Progenitor cell of endocrine pancreas (in vitro differentiated cells): ENCODE measurements at places on chromosomes 5 and 9.

- no peaks in the 10 kb centered on the region for H3K36me3 ChIP-seq
- no peak overlapping the region for H3K4me3 ChIP-seq
- no peaks in the 10 kb centered on the region for H3K27me3 ChIP-seq
- no peak for DNase-seq
Observed at GRCh38 chr9:95283673-95284072, 33.8 kb downstream of the FANCC start.

- H3K4me1 ChIP-seq: peaks cover 2% of the 10 kb centered on the region
- no peak for DNase-seq
- no peak overlapping the region for H3K27ac ChIP-seq
- no peak overlapping the region for H3K4me3 ChIP-seq
Observed at GRCh38 chr5:76813982-76814562, 4.8 kb upstream of the F2RL1 start.

GRCh38 chr9:36862206-36863145, 171.6 kb downstream of the PAX5 start:
- H3K27ac ChIP-seq: no peak overlapping the region
- H3K4me1 ChIP-seq: peaks cover 28% of the 10 kb centered on the region
- DNase-seq: peak; percentile 39
- H3K36me3 ChIP-seq: no peaks in the 10 kb centered on the region
- H3K27me3 ChIP-seq: peaks cover 72% of the 10 kb centered on the region

DNA sequence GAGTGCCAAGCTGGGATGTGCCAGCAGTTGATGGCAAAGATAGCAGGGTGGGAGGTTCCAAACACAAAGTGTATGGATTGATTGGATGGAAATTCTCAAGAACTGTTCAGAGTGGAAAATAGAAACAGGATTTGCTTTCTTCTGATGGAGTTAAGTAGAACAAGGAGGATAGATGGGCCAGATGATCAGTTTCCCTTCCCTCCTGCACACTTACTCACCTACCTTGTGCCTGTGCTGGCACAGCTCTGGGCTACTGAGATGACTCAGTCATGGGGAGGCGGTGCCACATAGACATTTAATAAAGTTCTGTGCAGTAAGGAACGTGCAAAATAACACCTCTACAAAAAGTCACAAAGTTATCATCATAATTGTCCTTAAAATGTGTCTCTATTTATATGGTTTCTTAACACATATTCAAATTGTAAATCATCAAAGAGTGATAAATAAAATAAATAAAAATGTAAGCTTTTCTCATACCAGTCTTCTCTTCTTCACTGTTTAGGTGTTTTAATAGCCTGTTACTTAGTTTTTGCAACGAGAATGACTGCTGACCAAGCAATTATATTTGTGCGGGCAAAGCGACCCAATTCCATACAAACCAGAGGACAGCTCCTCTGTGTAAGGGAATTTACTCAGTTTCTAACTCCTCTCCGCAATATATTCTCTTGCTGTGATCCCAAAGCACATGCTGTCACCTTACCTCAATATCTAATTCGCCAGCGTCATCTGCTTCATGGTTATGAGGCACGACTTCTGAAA, 12.7 kb downstream of the PTPDC1 start:
- no peak overlapping the region for H3K4me3 ChIP-seq
- peaks cover 6% of the 10 kb centered on the region for H3K36me3 ChIP-seq
- no peaks in the 10 kb centered on the region for H3K27me3 ChIP-seq
- no peak overlapping the region for H3K27ac ChIP-seq
- no peaks in the 10 kb centered on the region for H3K4me1 ChIP-seq
- no peak for DNase-seq

- no peak overlapping the region for H3K27ac ChIP-seq
- no peak overlapping the region for H3K4me3 ChIP-seq
- no peak for DNase-seq
- peaks cover 14% of the 10 kb centered on the region for H3K27me3 ChIP-seq
- H3K4me1 ChIP-seq: peaks cover 2% of the 10 kb centered on the region
- H3K36me3 ChIP-seq: no peaks in the 10 kb centered on the region
Observed at GRCh38 chr9:86202338-86202882, 57.0 kb downstream of the C9orf153 start.

- no peak overlapping the region for H3K27ac ChIP-seq
- no peak for DNase-seq
- no peak overlapping the region for H3K4me3 ChIP-seq
- H3K4me1 ChIP-seq: peaks cover 15% of the 10 kb centered on the region
- no peaks in the 10 kb centered on the region for H3K36me3 ChIP-seq
Observed at GRCh38 chr9:109129470-109130197, 9.9 kb upstream of the TMEM245 start.

GRCh38 chr5:41763574-41763973, 106.7 kb downstream of the OXCT1 start:
- peaks cover 2% of the 10 kb centered on the region for H3K4me1 ChIP-seq
- no peaks in the 10 kb centered on the region for H3K27me3 ChIP-seq
- H3K4me3 ChIP-seq: no peak overlapping the region
- no peak for DNase-seq
- peaks cover 2% of the 10 kb centered on the region for H3K36me3 ChIP-seq
- H3K27ac ChIP-seq: no peak overlapping the region

DNA sequence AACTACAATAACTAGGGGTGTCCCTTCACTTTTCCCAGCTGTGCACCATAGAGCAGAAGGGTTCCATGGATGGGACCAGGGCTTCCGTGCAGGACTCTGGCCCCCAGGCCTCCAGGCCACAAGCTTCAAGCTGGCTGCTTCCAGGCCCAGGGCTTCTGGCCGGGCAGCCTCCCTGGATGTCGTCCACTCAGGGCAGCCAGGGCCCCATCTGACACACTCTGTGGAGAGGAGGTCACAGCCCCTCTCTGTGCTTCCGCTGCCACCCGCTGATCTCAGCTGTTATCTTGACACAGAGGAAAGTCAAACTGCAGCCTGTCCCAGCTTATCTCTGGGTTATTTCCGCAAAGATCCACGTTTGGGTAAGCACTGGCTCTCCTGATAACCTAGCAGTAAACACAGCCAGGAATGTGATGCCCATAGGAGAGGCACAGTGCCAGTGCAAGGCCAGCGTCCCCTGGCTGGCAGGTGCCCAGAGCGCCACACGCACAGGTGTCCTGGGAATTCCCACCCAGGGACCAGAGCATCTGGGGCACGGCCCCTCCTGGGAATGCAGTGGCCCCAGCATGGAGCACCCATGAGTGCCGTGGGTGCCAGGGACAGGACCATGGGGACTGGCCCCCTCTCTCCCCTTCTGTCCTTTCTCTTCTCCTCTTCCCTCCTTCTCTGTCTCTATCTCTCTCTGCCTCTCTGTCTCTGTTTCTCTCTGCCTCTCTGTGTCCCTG, 15.6 kb upstream of the SLC6A19 start:
- peak overlapping the region; percentile 91 for H3K27ac ChIP-seq
- no peaks in the 10 kb centered on the region for H3K27me3 ChIP-seq
- no peak for DNase-seq
- H3K36me3 ChIP-seq: no peaks in the 10 kb centered on the region

GRCh38 chr5:1343931-1344901, 683 bp downstream of the CLPTM1L start:
- H3K27me3 ChIP-seq: no peaks in the 10 kb centered on the region
- peaks cover 14% of the 10 kb centered on the region for H3K4me1 ChIP-seq
- peak overlapping the region; percentile 79 for H3K27ac ChIP-seq
- no peak for DNase-seq
- H3K4me3 ChIP-seq: peak overlapping the region; percentile 78
- peaks cover 13% of the 10 kb centered on the region for H3K36me3 ChIP-seq

DNA sequence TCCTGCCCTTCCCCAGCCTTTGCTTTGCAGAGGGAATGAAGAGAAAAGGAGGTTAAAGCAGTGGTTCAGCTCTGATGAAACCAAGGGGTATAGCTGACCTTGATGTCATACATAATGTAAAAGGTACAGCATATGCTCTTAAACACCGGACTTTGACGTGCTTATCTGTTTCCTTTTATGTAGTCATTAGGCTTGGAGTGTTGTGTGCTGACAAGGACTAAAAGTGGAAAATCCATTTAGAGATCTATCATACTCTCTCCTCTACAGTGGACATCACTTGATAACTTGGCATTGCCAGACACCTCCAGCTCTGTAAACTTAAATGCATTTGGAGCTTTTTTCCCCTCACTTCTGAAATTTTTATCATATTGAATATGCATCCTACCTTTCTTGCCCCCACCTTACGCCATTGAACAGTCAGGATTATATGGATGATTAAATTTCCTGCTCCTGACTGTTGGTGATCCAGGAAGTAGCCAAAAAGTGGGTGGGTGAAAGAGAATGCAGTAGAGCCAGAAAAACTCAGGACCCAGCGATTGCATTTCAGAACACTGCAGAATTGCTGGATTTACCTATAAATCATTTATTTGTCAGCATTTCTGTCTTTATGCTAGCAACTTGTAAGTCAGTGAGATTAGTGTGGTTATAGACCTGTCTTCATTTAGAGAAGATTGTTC, 4.1 kb downstream of the TNFAIP8 start:
- peaks cover 25% of the 10 kb centered on the region for H3K4me1 ChIP-seq
- H3K27ac ChIP-seq: no peak overlapping the region
- no peak for DNase-seq
- H3K27me3 ChIP-seq: peaks cover 29% of the 10 kb centered on the region

DNA sequence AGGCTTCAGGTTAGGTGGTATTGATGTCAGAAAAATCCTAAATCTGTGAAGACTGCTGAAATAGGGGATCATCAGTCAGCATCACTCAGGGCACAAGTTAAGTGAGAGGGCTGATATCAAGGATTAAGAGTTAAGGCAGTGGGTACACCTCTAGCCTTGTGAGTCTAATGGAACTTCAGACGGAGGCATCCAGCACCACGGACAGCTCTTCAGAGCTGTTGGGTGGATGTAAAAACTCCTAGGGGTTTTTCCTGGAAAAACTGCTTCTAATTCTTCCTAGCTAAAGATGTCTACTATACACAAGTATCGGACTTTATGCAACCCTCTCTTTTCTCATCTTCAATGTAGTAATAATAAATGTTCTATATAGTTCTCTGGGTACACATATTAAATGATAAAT, 165.9 kb downstream of the SH3GL2 start:
- H3K27me3 ChIP-seq: peaks cover 3% of the 10 kb centered on the region
- H3K36me3 ChIP-seq: no peaks in the 10 kb centered on the region
- H3K4me1 ChIP-seq: no peaks in the 10 kb centered on the region
- no peak overlapping the region for H3K27ac ChIP-seq
- DNase-seq: peak; percentile 26

GRCh38 chr5:174559141-174559540, 165.2 kb upstream of the MSX2 start:
- H3K27ac ChIP-seq: no peak overlapping the region
- no peaks in the 10 kb centered on the region for H3K36me3 ChIP-seq
- H3K4me3 ChIP-seq: no peak overlapping the region
- H3K27me3 ChIP-seq: peaks cover 27% of the 10 kb centered on the region

DNA sequence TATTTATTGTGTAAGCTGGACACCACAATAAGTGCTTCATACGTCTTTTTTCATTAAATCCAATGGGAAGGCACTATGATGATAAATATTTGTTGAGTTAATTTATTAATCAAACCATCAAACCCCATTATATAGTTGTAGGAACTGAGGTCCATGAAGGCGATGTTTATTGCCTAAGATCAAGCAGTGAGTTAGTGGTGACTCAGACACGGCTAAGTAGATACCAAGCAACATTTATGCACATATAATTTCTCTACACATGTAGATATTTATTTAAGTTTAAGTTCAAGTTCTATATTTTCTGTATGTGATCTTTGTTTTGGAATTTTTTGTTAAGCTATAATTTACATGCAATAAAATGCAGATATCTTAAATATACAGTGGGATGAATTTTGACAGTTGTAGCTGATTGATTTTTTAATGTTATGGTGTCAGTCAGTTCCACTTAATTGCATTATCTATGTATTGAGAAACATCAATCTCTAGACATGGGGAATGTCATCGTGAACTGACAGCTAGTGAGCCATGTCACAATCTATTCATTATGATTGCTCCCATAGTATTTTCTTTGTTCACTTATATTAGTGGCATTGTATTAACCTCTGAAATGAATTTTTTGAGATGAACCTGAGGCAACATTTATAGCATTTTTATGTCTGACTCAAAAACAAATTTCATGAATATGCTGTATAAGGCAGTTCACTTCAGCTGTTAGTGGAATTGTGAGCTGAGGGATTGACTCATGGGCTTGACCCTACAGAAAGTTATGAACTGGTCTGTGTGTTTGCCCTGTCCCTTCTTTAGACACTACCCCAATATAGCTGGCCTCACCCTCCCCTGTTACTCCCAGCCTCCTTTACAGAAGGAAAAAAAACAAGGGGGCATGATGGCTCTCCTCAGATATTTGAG, 11.9 kb upstream of the GARNL3 start:
- H3K27ac ChIP-seq: no peak overlapping the region
- H3K4me3 ChIP-seq: no peak overlapping the region
- H3K27me3 ChIP-seq: peaks cover 4% of the 10 kb centered on the region
- DNase-seq: no peak
- H3K36me3 ChIP-seq: peaks cover 5% of the 10 kb centered on the region

DNA sequence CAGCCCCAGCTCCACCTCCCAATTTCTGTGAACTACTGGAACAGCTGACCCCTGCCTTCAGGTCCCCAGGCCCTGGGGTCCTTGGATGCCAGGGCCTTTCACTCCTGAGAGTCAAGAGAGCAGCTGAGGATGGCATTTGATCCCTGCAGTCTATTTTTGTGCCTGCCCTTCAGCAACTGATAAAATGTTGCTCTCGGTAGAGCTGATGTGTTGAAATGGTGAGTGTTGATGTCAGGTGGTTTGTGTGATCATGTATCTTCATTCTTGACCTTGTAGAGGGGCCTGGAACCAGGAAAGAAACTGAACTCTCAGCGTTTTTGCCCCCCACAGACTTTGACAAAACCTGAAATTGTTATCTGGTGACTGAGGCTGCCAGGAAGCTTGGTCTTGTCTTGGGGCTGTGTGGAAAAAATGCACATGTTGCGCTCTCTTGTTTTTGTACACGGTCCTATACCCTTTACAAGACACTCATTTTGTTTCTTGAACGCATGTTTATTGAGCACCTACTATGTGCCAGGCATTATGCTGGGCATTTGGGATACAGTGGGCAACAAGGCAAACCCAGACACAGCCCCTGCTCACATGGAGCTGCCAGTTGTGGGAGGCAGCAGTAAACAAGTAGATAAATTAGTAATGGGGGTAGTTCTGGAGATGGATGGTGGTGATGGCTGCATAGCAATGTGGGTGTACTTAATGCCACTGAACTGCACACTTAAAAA, 78.3 kb downstream of the PPARGC1B start:
- H3K4me3 ChIP-seq: no peak overlapping the region
- H3K4me1 ChIP-seq: no peaks in the 10 kb centered on the region
- peaks cover 10% of the 10 kb centered on the region for H3K27me3 ChIP-seq
- H3K36me3 ChIP-seq: no peaks in the 10 kb centered on the region
- DNase-seq: no peak
